ENCODE measurements at places on chromosomes 12 and 14.

DNA sequence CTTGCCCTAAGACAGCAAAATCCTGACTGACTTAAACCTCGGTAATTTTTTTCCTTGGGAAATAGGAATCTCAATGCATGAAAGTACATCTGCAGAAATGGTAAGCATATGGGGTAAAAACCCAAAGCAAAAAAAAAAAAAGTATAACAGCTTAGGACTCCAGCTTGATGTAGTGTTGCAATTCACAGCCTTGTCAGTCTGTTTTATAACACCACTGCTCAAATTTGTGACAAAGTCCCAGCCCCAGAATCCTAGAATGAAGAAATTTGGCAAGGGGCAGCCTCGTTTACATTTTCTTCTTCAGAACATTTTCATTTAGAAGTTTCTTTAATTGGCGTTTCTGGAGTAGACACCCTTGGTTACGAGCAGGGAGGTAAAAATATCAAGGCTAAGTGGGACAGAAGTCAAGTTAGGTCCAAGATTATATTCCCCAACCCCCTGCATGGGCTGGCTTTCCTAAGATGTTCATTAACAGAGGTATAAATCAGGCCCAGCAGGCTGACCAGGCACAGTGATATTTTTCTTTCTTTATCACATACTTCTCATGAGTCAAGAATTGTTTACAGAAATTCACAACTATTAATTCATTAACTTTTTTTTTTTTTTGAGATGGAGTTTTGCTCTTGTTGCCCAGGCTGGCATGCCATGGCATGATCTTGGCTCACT, 424.0 kb downstream of the RMST start:
- DNase-seq: no peak

- peak; percentile 24 for DNase-seq
These were observed 32.3 kb downstream of the DIO3 start for GRCh38 chr14:101593411-101594238.

DNA sequence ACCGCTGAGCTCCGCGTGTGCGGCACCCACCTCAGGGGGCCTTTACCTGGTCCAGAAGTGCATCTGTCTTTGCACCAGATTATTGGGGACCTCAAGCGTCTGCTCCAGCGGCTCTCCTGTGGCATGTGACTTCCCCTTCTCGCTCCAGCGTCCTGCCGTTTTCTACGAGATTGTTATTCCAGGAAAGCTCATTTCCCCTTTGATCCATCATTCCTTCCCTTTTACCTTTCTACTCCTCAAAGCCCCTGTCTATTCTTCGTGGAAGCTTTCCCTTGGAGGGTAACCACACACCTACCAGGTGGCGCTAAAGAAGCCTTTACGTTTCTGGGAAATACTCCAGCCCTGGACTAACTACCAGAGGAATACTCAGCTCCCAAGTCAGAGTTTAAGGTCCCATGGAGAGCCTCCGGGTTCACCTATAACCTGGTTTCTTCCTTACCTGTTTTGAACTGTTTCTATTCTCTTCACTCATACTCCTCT, 1.5 kb downstream of the FKBP4 start:
- DNase-seq: no peak

- peak; percentile 80 for DNase-seq
These were observed 25.7 kb upstream of the TC2N start for GRCh38 chr14:91893007-91893406.

- no peak for DNase-seq
These were observed 118.6 kb downstream of the SMOC1 start for GRCh38 chr14:69997849-69998248.

DNA sequence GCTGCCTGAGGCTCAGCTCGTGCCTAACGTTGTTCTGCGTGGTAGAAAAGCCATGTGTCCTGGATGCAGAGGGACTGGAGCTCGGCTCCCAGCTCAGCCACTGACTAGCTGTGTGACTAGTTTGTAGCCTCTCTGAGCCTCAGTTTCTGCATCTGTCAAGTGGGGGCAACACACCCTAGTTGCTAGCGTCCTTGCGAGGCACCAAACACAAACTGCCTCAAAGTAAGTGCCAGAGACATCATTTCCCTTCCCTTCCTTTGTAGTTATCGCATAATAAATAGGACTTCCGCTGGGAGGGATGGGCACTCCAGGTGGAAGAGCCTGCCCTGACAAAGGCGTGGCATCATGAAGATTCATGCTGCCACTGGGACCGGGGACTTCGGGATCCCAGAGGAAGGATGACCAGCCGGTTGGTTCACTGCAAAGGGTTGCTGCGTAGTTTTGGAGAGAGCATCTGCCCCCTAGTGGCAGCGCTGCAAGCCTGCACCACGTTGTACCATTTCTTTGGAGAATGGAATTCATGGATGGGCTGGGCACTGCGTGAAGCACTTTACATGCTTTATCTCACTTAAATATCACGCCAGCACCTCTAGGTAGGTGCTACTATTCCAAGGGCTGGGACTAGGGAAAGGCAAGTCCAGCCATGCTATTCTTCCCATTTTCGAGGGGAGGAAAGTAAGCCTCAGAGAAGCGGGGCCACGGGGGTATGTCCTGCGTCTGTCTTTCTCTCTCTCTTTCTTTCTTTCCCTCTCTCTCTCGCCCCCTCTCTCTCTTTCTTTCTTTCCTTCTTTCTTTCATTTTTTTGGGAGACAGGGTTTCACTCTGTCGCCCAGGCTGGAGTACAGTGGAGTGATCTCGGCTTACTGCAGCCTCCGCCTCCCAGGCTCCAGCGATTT, 4.6 kb downstream of the CCDC197 start:
- peak; percentile 87 for DNase-seq

DNA sequence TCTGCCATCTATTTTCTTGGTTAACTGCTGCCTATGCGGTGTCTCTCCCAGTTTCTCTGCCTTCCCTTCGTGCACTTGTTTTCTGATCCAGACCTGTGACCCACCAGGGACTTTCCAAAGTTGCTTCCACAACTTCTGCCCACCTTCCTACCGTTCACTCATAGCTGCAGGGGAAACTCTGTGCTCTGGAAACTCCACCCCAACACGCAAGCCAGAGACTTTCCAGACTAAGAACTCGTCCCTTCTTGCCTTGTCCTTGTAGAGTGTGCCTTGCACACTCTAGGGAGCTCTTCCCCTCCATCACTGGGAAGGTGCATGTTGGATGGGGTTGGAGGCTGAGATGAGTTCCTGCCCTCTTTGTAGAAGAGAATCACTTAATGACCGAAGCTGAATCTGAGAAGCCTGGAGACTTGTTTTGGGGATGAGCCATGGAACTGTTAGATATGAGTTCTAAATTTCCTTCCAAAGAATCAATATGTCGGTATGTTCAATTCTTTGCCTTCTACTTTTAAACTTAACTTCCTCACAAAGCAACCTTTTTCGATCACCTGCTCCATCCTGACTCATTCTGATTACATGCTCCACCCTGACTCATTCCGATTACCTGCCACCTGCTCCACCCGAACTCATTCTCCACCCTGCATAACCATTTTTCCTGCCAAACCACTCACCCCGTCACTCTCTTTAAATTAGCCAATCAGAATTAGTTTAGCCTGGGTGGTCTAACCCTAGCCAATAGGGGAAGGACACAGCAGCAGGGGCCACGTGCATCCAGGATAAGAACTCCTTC, 82.1 kb upstream of the CAPRIN2 start:
- DNase-seq: no peak

GRCh38 chr12:112514926-112515642, 96.3 kb downstream of the PTPN11 start:
- DNase-seq: no peak

- no peak for DNase-seq
These were observed 15.2 kb upstream of the CLIP1 start for GRCh38 chr12:122437656-122438121.

- no peak for DNase-seq
These were observed 1297.3 kb downstream of the AACS start for GRCh38 chr12:126362493-126362892.

DNA sequence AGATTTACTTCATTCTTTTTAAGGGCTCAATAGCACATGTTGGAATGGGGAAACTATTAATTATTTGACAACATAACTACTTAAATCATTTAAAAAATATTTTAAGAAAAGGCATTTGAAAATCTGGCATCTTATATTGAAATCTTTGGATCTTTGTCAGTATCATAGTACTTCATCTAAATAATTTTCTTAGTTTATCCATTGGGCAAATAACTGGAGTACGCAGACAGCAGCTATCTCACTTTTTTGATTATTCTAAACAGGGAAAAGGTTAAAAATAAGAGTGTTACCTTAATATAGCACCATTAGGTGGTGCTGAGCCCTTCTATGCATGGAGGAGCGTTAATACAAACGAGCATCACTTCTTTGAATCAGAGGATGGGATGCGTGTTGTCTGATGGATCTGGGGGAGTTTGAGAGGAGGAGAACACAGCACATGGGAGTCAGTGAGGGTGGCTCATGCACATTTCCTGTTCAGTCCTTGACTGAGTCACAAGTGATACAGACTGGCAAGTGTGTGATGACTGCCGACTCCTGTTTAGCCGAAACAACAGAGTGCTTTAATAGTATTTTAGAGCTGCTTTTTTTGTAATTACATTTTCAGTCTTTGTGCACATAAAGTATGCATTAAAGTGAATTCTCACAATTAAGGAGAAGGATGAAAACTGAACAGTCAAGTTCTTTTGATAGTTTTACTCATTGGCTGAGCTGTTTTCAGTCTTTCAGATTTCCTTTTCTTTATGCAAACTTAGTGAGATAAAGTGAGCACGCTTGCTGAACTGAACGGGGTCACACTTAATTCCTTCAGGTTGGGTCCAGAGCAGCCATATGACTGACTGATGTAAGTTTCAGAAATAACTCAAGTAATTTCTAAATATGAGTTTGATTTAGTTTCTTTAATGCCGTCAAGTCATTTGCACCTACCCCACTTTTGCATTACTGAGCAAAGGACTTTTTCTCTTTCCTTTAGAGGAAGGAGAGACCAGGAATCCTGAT, 92.7 kb downstream of the DIP2B start:
- DNase-seq: no peak

- DNase-seq: no peak
These were observed 59.8 kb upstream of the BCL11B start for GRCh38 chr14:99331811-99332210.

- DNase-seq: no peak
These were observed 83.7 kb upstream of the ETV6 start for GRCh38 chr12:11565752-11566151.

DNA sequence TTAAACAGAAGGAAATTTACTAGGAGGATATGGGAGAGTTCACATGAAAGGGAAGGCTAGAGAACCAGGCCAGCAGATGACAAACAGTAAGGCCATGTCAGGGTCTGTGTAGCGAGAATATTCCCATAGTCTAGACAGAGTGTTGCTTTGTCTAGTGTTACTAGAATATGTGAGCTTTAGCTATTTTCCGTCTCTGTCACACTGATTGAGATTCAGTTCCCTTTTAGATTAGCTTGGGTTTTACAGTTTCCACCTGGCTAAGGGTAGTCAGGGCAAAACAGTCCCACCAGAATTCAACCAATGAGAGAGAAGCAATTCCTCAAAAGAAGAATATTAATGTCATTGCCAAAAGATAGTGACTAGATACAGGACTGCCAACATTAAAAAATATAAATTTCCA, 82.8 kb upstream of the MDM1 start:
- no peak for DNase-seq

DNA sequence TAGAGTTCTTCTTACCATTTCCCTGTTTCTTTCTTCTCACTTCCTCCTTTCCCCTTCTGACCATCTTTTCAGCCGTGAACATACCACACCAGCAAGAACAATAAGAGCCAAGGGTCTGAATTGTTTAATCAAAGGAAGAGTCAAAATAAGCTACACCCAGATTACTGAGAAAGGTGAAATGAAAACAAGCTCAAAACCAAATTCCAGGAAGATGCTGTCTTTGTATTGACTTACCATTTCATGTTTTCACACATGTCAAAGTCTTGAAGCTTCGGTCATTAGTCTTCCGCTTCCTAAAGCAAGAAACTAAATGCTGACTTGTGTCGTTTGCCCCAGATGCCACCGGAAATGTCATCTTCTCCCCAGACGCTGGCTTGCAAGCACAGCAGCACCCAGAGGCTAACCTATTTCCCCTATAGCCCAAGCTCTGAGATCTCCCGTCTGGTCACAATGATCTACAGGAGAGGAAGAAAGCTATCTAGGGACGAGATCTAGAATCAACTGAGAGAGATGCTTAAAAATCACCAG, 136.5 kb upstream of the AMIGO2 start:
- DNase-seq: no peak

- DNase-seq: no peak
These were observed 737.1 kb upstream of the FLRT2 start for GRCh38 chr14:84792722-84793410.

DNA sequence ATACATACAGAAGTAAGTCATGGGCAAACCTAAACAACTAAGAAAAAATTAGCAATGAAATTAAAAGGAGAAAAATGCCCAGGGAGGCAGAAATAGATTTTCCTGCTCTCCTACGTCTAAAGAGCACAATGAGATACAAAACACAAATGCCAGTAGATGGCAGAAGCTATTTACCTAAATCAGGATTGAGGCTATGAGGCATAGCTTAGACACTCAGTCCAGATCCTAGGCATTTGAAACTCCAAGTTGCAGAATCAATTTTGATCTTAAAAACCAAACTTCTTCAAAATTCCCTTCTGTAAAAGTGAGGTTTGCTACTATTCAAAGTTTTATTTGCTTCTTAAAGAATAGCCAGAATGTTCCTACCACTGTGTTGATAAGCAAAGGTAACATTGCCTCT, 368.6 kb downstream of the DAD1 start:
- no peak for DNase-seq

DNA sequence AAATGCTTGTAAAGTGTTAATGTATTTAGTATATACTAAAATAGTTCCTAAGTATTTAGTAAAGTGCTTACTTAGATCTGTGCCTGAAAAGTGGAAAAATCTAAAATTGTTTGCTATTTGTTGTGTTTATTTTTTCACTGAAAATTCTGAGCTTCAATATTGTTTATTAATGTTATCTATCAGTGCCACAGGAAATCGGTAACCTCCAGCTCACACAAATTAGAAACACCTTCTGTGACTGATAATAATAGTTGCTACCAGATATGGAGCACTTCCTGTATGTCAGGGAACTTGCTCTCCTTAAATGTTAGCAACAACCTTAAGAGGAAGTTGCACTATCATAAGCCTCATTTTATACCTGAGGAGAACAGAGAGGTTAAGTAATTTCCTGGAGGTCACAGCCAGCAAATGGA, 723 bp upstream of the LRP10 start:
- no peak for DNase-seq

DNA sequence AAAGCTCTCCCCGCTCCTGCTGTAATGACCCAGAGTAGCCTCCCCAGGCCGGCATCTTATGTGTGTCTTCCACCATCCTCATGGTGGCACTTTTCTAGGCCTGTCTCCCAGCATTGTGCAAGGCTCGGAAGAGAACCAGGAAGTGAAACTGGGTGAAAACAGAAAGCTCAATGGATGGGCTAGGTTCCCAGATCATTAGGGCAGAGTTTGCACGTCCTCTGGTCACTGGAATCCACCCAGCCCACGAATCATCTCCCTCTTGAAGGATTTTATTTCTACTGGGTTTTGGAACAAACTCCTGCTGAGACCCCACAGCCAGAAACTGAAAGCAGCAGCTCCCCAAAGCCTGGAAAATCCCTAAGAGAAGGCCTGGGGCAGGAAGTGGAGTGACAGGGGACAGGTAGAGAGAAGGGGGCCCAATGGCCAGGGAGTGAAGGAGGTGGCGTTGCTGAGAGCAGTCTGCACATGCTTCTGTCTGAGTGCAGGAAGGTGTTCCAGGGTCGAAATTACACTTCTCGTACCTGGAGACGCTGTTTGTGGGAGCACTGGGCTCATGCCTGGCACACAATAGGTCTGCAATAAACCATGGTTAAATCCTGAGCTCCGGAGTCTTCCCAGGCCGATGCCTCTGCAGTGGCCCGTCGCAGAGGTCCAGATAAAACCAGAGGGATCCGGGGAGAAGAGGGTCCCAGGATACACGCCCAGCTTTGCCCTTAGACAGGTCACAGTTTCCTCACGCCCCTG, 15.6 kb downstream of the ACVRL1 start:
- no peak for DNase-seq
